ENCODE measurements at places on chromosomes 5 and 9. TPM values are rescaled to one million over a fixed set of nuclear protein-coding genes. Genes with fewer than 3 reads are reported as not detected.

Gene SLC25A2
- 2.0 TPM for total RNA-seq

- DNase-seq = no peak
These were observed 16.3 kb upstream of the LAMC3 start for GRCh38 chr9:130992682-130993032.

GRCh38 chr5:55904152-55904551 is 53.0 kb downstream of the IL31RA start:
- DNase-seq = no peak

DNA sequence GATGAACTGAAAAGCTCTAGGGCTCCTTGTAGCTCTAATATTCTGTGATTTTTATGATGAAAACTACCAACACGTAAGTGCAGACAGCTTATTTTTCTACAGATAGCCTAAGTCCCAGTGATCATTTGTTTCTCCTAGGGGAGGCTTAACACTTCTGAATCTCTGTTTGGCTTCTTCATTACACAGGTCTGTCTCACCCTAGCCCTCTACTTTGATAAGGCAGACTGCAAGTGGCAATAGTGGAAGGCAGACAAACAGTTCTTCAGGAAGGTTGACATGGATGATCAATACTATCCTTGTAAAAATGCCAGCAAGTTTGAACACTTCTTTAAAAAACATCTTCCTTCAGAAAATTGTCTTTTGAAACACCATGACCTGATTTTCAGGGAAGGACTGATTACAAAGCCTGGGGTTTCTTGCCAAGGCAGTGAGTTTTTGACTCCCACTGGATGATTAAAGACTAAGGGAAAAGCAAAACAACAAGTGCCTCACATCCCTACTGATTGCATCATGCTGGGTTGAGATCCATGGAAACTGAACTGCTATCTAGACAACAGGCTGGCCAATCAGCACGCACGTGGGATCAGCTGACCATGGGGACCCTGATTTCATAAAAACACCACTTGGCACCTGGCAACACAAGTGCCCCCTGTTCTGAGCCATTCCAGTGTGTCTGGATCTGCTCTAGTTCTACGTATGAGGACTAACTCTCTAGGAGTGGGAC is 212.2 kb downstream of the SMARCA2 start:
- DNase-seq = no peak

DNA sequence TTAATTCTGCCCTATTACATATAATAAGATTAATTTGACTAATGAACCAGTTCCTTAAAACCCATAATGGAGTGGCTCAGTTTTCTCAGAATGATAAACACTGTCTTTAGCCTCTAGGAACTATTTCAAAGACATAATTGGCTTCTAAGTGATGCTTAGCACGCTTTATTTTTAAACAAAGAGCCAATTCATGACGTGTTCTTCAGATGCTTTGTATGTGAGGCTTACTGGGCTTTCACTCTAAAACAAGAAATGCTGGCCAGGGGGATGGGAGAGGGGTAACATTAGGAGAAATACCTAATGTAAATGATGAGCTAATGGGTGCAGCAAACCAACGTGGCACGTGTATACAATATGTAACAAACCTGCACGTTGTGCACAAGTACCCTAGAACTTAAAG is 7.6 kb upstream of the SFXN1 start:
- DNase-seq = no peak

GRCh38 chr5:127441799-127442484 is 75.5 kb upstream of the PRRC1 start:
- DNase-seq = no peak

Gene NKD2
- total RNA-seq = 2.2 TPM

DNA sequence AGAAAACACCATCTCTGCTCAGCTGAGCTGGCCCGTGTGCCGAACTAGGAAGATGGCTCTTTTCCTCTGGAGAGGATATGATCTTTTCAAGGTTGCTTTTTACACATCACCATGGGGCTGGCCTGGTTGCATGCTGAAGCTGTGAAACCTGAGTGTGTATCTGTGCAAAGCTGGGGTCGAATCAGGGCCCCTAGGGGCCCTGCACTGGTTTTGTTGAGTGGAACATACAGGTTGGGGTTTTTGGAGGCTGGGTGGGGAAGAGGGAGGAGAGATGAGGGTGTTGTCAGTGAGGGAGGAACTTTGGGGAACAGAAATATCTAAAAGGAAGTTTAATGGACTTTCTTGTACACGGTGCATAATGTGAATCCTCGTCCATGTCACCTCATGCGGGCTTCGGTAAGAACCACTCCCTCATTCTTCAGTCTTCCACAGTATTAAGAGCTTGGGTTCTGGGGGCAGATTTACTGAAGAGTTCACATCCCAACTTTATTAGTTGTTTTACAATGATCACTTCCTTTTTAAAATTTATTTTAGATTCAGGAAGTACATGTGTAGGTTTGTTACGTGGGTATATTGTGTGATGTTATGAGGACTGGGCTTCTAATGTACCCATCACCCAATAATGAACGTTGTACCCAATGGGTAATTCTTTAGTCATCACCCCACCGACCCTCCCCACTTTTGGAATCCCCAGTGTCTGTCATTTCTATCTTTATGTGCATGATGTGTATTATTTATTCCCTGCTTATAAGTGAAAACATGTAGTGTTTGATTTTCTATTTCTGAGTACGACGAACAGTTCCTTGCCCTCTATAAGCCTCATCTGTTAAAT is 238.2 kb downstream of the NR3C1 start:
- DNase-seq = no peak

Gene SMC2
- 6.7 TPM for total RNA-seq

DNA sequence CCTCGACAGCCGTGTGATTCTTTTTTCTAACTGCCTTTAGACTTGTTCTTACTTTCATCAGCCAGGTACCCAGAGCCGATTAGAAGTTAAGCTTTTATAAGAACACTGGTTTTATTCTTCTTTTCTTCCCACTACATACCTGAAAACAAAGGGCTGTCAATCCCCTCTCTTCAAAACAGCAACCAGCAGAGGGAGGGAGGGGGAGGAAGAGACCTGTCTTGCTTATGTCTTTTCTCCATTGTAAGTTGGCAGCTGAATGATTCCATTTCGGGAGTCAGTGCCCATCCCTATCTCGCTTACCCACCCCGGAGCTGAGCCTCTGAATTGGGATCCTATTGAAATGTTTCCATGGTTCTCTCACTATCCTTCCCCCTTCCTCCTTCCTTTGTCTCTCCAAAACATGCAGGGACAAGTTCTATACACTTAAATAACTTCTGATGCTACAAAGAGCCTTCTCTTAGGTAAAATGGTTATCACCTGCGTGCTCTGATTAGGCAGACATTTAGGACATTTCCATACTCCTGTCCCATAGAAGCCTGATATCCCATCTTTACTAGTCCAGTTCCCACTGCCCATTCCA is 83.9 kb upstream of the WWC1 start:
- no peak for DNase-seq

Gene PLPP1
- total RNA-seq = 248 TPM

DNA sequence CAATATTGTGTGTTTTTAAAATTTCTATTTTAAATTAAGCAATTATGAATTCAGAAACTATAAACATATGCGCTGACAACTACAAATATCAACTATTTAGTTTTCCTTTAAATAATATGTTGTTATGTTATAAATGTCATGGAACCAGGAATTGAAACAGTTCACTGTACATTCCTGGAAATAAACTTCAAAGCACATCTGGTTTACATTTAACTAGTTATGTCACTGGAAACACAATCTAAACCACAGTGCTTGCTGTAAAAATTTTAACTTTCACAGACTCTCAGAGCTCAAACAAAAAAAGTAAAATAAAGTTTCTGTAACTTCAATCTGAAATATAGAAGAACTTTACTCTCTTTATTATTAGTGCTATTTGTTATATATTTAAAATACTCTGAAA is 179.2 kb downstream of the FBN2 start:
- DNase-seq = no peak

DNA sequence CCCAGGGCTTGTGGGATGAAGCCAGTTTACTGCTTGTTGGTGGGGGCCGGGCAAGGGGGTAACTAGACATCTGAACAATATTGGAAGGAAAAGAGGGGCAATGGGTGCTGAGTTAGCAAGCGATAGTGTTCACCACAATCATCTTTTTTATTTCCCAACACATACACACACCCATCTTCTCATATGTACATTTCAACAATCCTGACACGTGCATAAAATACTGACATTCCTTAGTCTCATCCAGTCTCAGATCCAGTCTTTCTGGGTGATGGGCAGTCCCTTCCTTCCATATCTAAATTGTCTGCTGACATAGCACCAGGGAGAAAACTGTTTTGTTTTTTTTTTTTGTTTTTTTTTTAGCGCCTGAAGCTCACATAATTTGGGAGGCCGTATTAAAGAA is 333.6 kb upstream of the TRPC7 start:
- DNase-seq = no peak

- DNase-seq = no peak
These were observed 71.8 kb downstream of the TNC start for GRCh38 chr9:115046199-115046598.

GRCh38 chr5:119074419-119074818 is 3.5 kb downstream of the DMXL1 start:
- DNase-seq = no peak
